Right hindlimb (tissue), 1 donor: ENCODE measurements at places on chromosomes 6 and 20.

GRCh38 chr6:7042654-7043545, 64.9 kb upstream of the RREB1 start:
- no peak for DNase-seq

DNA sequence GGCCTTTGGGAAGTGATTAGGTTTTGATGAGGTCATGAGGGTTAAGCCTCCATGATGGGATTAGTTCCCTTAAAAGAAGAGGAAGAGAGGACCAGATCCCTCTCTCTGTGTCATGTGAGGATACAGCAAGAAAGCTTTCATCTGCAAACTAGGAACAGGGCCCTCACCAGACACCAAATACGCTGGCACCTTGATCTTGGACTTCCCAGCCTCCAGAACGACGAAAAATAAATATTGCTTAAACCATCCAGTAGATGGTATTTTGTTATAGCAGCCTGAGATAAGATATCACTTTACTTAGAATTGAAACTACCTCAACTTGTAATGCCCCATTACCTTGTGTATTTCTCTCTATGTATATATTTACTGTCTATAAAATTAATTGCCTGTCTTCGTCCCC, 65.4 kb upstream of the NNAT start:
- no peak for DNase-seq

DNA sequence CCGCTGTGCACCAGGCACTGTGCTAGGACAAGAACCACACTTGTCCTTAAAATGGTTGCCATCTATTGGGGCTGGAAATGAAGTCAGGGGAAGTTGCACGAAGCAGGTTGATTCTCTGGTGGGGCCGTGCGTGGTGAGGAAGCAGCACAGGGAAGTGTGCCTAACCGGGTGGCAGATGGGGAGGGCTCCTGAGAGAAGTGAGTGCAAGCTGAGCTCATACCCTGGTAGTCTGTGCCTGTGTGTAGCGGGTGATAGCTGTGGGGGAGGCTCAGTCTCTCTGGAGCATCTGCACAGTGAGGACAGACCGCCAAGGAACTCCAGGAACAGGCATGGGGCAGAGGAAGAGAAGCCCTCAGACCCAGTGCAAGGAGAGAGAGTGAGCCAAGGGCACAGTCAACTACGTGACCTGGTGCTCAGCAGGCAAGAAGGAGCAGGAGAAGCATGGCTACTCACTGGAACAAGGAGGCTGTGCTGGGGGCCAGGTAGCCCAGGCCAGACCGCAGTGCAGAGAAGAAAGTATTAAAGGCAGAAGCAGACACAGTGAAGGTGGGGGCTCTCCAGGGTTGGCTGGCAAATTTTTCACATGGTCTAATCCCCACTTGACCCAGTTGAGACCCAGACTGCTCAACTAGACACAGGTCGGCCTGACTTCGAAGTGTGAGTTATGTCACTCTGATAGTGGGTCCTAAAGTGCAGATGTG, 155.0 kb downstream of the CDH26 start:
- DNase-seq = no peak

GRCh38 chr20:45810191-45810970, 2.1 kb upstream of the UBE2C start:
- no peak for DNase-seq

DNA sequence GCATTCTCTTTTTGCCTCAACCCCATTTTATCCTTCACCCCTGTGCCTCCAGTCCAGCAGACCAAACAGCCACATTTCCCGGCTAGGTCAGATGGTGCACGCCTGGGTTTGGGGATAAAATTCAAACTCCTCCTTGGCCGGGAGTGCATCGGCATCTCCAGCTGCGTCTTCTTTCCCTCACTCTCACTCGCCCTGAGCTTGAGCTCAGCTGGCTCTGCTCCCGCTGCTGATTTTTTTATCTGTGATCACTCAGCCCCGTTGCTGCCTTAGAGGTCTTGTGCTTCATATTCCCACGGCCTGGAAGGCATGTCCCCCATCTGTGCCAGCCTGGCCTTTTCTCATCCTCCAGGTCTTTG, 6.8 kb upstream of the EZR start:
- peak; percentile 61 for DNase-seq

DNA sequence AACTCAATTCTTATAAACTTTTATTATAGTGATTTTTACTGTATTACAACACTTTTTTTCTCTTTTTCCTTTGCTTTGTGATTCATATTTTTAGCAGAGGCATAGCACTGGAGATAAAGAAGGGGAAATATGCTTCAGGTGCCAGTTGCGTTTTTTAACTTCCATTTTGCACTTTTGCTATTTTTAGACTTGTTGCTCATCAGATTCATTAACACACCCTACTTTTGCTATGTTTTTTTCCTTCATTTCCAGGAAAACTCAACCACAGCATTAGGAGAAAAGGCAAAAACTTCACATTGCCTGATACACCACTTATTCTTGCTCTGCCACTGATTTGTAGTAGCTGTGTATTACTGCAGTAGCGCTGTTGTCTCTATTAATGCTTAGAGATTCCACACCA, 8.0 kb upstream of the TMEM30A start:
- DNase-seq = no peak

DNA sequence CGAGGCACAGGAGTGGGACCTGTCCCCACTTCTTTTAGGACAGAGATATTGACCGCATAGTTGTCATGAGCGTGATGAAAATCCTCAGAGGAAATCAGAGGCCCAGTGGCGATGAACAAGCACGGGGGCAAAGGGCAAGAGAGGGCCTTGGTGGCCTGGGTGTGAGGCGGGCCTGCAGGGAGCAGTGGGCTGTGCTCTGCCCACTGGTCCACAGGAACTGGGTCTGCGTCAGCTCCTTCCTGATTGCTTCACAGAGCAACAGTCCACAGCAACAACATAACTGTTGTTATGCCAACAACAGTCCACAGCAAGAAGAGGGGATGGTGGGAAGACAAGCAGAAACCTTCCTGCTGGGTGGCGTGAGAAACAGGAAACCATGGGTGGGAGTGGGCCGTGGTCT, 335.6 kb downstream of the ZFAND3 start:
- no peak for DNase-seq

- peak; percentile 45 for DNase-seq
Measured at GRCh38 chr20:40319741-40320516, 369.1 kb downstream of the MAFB start.

GRCh38 chr6:119575721-119576120, 226.2 kb upstream of the MAN1A1 start:
- no peak for DNase-seq

DNA sequence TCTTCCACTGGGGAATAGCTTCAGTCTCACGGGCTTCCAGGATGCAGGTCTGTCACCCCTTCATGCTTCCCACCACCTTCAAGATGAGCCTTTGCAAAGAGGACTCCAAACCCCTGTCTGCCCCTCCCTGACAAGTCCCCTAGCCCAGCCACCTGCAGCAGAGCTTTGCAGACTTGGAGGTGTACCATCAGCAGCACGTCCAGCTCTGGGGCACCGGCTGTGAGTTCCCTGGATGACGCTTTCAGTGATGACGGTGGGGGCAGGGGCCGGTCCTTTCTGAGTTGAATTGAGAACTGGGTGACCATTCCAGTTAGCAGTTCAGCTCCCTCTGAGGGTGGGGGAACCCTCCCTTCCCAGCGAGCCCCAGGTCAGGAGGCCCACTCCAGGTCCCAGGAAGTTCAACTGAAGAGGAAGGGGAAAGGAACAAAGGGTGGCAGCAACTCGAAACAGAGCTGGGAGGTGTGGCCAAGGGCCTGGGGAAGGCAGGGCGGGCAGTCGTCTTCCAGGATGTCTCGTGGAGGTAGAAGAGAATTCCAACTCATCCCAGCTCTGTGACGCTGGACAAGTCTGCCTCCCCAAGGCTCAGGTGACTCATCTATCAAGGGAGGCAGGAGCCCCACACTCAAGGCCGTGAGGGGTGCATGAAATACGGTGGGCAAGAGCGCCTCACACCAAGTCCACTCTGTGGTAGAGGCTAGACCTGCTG, 86.0 kb downstream of the PTPN1 start:
- no peak for DNase-seq

GRCh38 chr6:38307740-38308139, 332.0 kb downstream of the BTBD9 start:
- no peak for DNase-seq

- peak; percentile 98 for DNase-seq
Measured at GRCh38 chr6:43174263-43175112, 3.4 kb downstream of the SRF start.

- no peak for DNase-seq
Measured at GRCh38 chr20:44888226-44889103, 3.0 kb downstream of the YWHAB start.

DNA sequence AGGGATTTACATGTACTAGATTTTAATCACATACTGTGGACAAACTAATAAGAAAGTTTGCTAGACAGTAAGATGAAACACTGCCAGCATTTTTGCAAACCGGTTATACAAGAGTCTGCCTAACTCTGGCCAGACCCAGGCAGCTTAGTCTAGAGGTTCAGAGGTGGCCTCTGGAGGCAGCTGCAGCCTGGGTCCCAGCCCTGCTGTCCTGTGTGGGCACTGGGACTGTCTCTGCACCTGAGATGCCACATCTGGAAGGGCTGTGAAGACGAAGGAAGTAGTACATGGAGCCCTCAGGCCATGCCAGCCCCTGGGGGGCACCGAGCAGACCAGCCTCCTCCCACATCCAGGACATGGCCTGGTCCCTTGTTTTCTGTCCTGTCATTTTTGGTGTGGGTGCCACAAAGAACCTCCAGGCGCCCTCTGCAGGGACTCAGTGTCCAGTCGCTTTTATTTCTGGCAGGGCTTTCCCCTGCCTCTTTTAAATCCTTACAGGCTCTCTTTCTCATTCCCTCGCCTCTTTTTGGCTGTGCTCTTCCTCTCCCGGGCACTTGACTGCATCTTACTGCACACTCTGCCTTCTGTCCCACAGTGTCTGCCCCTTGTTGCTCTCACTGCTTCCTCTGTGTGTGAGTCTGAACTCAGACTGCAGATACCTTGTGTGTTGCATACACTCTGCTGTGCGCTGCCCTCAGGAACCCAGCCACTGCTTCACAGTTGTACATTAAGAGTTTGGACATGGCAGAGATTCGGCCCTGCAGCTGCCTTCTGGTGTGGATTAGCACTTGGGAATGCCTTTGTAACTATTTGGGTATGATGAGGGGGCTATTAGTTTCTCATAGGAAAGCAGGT, 216.7 kb downstream of the ZDHHC14 start:
- DNase-seq = peak; percentile 61

DNA sequence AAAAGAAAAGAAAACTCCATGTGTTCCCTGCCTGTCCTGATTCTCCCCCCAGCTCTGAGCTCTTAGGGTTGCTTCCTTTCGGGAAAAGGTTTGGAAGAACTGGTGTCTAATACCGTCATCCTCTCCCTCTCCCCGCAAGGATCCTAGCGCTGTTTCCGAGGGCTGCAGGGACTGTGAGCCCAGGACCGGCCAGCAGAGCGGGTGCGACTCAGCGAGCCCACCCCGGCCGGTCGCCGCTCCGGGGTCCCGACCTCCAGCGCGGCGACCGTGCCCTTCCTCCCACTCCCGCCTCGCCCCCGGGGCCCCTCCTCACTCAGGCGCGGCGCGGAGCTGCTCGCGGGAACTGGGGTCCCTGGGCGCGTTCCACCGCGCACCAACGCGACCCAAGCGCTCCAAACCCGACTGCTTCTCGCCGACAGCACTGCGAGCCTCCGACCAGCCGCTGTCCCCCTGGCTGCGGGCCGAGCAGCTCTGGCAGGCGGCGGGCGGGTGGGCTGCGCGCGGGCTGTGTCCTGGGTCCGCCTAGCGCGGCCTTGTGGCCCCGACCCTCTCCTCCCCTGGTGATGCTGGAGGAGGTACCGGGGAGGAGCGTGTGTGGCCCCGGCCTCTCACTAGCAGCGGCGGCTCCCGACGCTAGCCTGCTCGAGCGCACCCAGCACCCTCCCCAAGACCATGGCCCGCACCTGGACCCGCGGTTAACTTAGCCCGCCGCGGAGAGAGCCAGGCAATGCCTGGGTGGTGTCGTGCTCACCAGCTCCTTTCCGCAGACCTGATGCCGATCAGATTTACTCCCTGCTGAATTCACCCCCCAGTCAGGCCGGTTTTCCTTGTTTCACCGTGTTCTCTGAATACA, at the start of gene PLA2G7:
TSS of gene PLA2G7 (minus strand) at position 509 of the 853 bp plus-strand sequence. CDS start 12,484 bp downstream, outside the sequence.
- peak; percentile 56 for DNase-seq

DNA sequence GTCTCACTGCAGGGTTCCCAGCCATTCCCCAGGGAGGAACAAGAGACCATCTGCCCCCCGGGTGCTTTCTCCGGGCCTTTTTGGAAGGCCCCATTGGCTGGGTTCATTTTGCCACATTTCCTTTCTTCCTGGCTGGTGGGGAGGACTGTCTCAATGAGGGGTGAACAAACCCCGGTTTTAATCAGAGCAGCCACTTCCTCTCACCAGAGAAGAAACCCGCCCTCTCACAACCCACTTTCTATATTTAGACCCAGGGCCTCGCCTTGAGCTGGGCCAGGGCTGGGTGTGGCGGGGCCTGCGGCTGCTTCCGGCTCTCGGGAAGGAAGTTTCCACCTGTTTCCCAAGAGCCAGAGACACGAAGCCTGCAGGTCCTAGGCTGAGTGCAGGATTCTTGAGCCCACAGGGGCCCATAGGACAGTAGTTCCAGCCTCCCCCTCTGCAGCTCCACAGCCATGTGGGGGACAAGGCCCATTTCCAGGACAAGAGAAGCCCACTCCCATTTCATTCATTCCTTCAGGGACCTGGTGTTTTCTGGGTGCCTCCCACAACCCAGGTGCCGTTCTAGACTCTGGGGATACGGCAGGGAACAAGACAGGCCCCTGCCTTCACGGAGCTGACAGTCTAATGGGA, 41.8 kb downstream of the RBM38 start:
- DNase-seq = peak; percentile 59

GRCh38 chr6:1890071-1890470, 280.4 kb downstream of the FOXC1 start:
- DNase-seq = no peak

GRCh38 chr20:43900121-43900466, 14.6 kb upstream of the TOX2 start:
- DNase-seq = peak; percentile 40

- no peak for DNase-seq
Measured at GRCh38 chr6:148379966-148380713, 37.5 kb downstream of the SASH1 start.

GRCh38 chr6:36949636-36950035, 4.9 kb upstream of the PI16 start:
- DNase-seq = no peak

- DNase-seq = peak; percentile 2
Measured at GRCh38 chr6:108715832-108716231, 132.4 kb upstream of the ARMC2 start.

DNA sequence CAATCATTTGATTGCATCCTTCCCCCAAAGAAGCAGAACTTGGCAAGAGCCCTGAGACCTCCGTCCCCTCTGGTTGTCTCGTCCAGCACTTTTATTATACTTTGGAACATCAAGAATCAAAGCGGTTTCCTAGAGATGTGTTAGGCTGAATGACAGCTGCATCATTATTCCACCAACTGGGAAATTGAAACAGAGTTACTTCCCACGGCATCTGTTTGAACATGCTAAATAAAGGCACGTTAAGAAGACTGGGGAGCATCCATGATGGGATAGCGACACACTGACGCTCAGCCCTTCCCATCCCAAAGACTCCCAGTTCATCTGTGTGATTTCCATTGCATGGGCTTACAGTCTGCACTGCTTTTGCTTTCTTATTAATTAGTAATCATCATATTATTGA, 147.8 kb downstream of the TBC1D7 start:
- no peak for DNase-seq

- no peak for DNase-seq
Measured at GRCh38 chr20:5652626-5653553, 97.3 kb upstream of the SHLD1 start.
